ENCODE measurements at places on chromosomes 4 and X. TPM values are rescaled to one million over a fixed set of nuclear protein-coding genes. Genes with fewer than 3 reads are reported as not detected.

- no peak overlapping the region for H3K4me3 ChIP-seq
- H3K27me3 ChIP-seq, result peaks cover 11% of the 10 kb centered on the region
- H3K4me1 ChIP-seq, result no peaks in the 10 kb centered on the region
- no peaks in the 10 kb centered on the region for H3K36me3 ChIP-seq
- DNase-seq, result no peak
Measured at GRCh38 chr4:116328261-116328860, 757.0 kb downstream of the TRAM1L1 start.

- no peaks in the 10 kb centered on the region for H3K27me3 ChIP-seq
- no peak for DNase-seq
- no peaks in the 10 kb centered on the region for H3K4me1 ChIP-seq
- H3K36me3 ChIP-seq, result no peaks in the 10 kb centered on the region
- H3K4me3 ChIP-seq, result no peak overlapping the region
Measured at GRCh38 chrX:47808904-47809788, 27.6 kb upstream of the ZNF81 start.

- H3K4me3 ChIP-seq, result no peak overlapping the region
- no peak for DNase-seq
- no peaks in the 10 kb centered on the region for H3K27me3 ChIP-seq
- H3K4me1 ChIP-seq, result no peaks in the 10 kb centered on the region
- H3K36me3 ChIP-seq, result peaks cover 36% of the 10 kb centered on the region
- H3K27ac ChIP-seq, result peak overlapping the region; percentile 24
Measured at GRCh38 chr4:139331185-139331584, 28.9 kb upstream of the NDUFC1 start.

- no peak overlapping the region for H3K27ac ChIP-seq
- DNase-seq, result no peak
- H3K27me3 ChIP-seq, result no peaks in the 10 kb centered on the region
- peaks cover 16% of the 10 kb centered on the region for H3K4me1 ChIP-seq
Measured at GRCh38 chr4:168724686-168725411, 228.0 kb downstream of the PALLD start.

DNA sequence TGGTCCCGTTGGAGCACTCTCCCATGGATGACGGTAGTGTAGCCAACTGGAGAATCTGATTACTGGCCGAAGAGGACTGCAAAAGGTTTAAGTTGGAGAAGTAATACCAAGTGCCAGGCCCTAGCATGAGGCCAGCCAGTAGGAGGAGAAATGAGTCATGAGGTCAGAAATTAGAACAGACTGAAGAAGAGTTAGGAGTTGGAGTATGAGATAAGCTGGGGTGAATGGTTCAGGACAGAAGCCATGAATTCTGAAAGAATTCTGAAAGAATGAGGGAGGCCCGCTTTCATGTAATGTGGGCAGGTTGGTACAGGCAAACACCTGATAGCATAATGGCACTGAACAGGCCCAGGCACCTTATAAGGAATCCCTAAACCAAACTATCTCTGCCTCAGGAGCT is 18.4 kb upstream of the STK26 start:
- peaks cover 6% of the 10 kb centered on the region for H3K4me1 ChIP-seq
- H3K36me3 ChIP-seq, result no peaks in the 10 kb centered on the region
- peak; percentile 25 for DNase-seq

- DNase-seq, result no peak
- H3K4me3 ChIP-seq, result no peak within 1 kb of the TSS
- H3K36me3 ChIP-seq, result peaks cover 4% of the 10 kb centered on the region
- no peaks in the 10 kb centered on the region for H3K4me1 ChIP-seq
Measured at GRCh38 chr4:5893004-5893580, at the start of gene CRMP1. CRMP1 (minus strand) TSS chr4:5893086; CDS start chr4:5892969, 117 bp downstream.

DNA sequence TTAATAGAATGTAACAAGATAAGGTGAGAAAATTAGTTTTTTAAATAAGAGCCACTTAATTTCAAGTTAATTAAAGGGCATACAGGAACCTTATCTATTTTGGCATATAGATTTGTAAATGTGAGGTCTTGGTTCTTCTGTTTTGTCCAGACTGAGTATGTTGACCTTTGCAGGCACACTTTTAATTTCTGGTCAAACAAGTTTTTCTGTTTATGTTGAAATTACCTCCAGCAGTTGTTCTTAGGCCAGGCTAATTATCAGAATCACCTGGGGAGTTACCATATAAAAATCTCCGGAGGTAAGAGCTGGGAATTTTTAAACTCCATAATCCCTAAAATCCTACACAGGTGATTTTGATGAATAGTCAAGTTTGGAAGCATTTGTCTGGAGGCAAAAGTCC is 227.4 kb upstream of the ANKRD50 start:
- no peak overlapping the region for H3K4me3 ChIP-seq
- H3K27ac ChIP-seq, result peak overlapping the region; percentile 90
- no peaks in the 10 kb centered on the region for H3K36me3 ChIP-seq
- no peak for DNase-seq
- H3K27me3 ChIP-seq, result no peaks in the 10 kb centered on the region

- H3K27ac ChIP-seq, result no peak overlapping the region
- H3K36me3 ChIP-seq, result no peaks in the 10 kb centered on the region
- no peak for DNase-seq
- H3K4me3 ChIP-seq, result no peak overlapping the region
Measured at GRCh38 chr4:26830701-26831100, 29.9 kb upstream of the STIM2 start.

DNA sequence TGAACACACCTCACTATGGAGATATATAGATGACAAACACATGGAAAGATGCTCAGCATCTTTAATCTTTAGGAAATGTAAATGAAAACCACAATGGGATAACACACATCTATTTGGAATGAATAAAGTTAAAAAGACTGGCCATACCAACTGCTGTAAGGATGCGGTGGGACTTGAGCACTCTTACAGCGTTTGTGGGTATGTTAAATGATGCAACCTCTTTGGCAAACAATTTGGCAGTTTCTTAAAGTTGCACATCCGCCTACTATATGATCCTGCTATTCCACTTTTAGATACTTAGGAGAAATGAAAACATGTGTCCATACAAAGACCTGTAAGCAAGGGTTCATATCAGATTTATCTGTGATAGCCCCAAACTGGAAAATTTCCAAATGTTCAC is 50.7 kb downstream of the MRPL1 start:
- DNase-seq, result peak; percentile 7
- H3K27ac ChIP-seq, result no peak overlapping the region
- H3K4me3 ChIP-seq, result no peak overlapping the region
- no peaks in the 10 kb centered on the region for H3K27me3 ChIP-seq
- peaks cover 7% of the 10 kb centered on the region for H3K4me1 ChIP-seq
- H3K36me3 ChIP-seq, result peaks cover 21% of the 10 kb centered on the region

- H3K4me1 ChIP-seq, result no peaks in the 10 kb centered on the region
- H3K27ac ChIP-seq, result no peak overlapping the region
- no peaks in the 10 kb centered on the region for H3K36me3 ChIP-seq
- H3K4me3 ChIP-seq, result no peak overlapping the region
- DNase-seq, result no peak
Measured at GRCh38 chr4:93996895-93997294, 168.3 kb downstream of the ATOH1 start.

DNA sequence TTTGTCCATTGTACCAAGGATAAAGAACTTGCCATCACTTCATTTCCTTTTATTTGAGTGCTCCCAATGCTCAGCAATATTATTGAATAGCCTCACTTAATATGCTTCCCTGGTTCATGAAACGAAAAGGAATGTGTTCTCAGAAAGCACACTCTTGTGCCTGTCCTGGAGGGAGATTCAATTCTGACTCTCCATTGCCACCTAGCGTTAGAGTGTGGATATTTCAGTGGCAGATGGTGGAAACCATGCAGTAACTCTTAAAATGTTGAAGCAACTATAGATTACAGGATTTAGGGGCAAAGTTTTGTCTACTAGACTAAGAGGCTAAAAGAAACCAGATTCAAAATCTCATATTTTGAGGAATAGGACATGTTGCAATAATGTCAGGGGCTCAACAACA is 36.0 kb downstream of the GAB3 start:
- peaks cover 42% of the 10 kb centered on the region for H3K4me1 ChIP-seq
- H3K36me3 ChIP-seq, result peaks cover 5% of the 10 kb centered on the region
- H3K4me3 ChIP-seq, result no peak overlapping the region
- H3K27ac ChIP-seq, result no peak overlapping the region
- peak; percentile 80 for DNase-seq
- H3K27me3 ChIP-seq, result no peaks in the 10 kb centered on the region

DNA sequence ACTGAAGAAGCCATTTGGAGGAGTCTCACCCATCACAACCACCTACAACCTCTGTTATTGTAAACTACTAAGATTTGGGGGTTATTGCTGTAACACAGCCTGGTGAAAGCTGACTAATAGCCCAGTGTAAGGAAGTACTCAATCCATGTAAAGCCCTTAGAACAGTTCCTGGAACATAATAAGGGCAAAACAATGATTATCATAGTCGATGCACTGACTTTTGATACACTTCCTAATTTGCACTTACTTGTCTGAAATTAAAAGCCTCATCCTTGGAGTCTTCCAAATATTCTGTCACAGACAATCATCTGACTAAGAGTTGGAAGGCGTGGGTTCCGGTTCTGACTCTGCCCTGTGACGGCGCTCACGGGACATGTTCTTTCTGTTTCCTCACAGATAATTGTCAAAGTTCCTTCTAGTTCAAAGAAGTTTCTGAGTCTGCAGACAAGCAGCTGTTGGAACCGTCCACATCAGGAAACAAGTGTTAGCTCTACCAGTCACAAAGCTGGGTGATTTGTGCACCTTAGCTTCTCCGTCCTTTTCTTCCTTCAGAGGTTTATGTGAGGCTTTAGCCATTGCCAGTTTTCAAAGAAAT is 33.4 kb upstream of the RASGEF1B start:
- no peak overlapping the region for H3K4me3 ChIP-seq
- H3K27me3 ChIP-seq, result no peaks in the 10 kb centered on the region
- no peaks in the 10 kb centered on the region for H3K4me1 ChIP-seq
- DNase-seq, result no peak

GRCh38 chr4:159455675-159456237 is 352.9 kb downstream of the RAPGEF2 start:
- H3K27me3 ChIP-seq, result no peaks in the 10 kb centered on the region
- peak; percentile 68 for DNase-seq
- no peak overlapping the region for H3K27ac ChIP-seq
- H3K36me3 ChIP-seq, result no peaks in the 10 kb centered on the region

- H3K36me3 ChIP-seq, result no peaks in the 10 kb centered on the region
- H3K27ac ChIP-seq, result no peak overlapping the region
- H3K4me1 ChIP-seq, result no peaks in the 10 kb centered on the region
- H3K4me3 ChIP-seq, result no peak overlapping the region
Measured at GRCh38 chrX:12685541-12685940, 105.7 kb upstream of the PRPS2 start.

DNA sequence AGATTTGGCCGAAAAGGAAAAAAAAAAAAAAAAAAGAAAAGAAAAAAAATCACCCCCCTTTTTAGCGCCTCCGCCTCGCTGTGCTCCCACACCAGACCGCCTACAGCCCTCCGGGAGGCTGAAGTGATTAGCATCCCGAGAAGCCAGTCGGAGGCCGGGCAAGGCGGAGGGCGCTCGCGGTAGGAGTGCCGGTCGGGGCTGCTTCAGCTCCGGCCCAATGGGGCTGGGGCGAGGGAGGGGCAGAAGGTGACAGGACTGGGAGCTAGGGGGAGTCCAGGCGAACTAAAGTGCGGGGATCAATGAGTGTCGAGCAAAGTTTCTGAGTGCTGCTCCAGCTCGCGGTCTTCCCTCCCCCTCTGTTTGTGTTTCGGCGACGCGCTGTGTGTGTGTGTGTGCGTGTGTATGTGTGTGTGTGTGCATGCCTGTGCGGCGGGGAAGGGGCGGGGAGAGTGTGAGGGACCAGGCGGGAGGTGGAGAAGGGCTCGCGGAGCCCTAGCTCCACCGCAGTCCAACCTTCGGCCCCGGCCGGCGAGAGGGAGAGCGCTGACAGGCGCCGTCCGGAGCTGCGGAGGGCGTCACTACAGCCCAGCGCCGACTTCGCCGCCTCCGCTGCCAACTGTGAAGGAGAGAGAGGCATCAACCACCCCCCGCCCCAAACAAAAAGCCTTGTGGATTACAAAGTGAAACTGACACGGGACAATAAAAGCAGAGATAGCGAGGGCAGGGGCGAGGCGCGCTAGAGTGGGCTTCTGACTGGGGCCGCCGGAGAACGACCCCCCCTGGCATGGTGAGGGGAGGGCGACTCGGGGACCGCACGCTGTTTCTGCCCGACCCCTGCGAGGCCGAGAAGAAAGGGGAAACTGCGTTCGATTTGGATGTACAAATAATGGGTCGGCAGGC is at the start of gene FAT4:
TSS of gene FAT4 (plus strand) at position 280 of the 900 bp plus-strand sequence. CDS start 1,457 bp downstream, outside the sequence.
- no peaks in the 10 kb centered on the region for H3K36me3 ChIP-seq
- H3K4me1 ChIP-seq, result peaks cover 18% of the 10 kb centered on the region
- DNase-seq, result peak; percentile 95
- peak within 1 kb of the TSS; percentile 99 for H3K4me3 ChIP-seq

GRCh38 chr4:1772853-1773538 is 20.1 kb upstream of the FGFR3 start:
- H3K27me3 ChIP-seq, result no peaks in the 10 kb centered on the region
- no peak for DNase-seq

DNA sequence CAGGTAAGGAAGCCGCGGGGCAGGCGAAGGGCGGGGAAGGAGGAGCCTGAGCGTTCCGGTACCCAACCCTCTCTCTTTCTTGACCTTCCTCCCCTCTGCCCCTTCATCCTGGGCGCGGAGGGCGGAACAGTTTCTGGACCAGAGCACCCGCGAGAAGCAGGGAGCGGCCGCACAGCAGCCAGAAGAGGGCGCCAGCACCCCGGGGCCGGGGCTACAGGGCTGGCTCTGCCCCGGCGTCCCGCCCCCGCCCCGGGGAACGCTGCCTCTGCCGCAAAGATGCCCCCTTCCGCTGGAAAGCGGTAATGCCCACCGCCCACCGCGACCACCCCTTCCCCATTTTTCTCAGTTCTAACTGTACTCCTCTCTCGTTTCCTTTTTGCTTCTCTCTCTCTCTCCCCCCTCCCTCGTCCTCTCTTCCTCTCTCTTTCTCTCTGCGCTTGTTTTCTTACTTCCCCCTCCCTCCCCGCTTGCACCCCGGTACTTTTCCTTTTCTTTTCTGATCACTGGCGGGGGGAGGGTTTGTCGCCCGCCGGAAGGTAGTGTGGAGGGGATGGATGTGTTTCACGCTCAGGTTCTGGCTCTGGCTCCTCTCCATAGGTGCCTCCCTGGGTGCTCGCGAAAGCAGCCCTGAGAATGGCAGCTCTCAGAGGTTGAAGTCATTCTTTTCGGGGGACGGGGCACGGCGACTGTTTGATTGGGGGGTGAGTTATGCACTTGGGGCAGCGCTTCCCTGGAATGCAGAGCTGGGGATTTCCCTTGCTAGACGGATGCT is 13.1 kb upstream of the PRDM8 start:
- peak overlapping the region; percentile 92 for H3K4me3 ChIP-seq
- no peaks in the 10 kb centered on the region for H3K36me3 ChIP-seq
- no peaks in the 10 kb centered on the region for H3K27me3 ChIP-seq

- no peaks in the 10 kb centered on the region for H3K36me3 ChIP-seq
- no peak for DNase-seq
- H3K4me1 ChIP-seq, result no peaks in the 10 kb centered on the region
- H3K4me3 ChIP-seq, result no peak overlapping the region
Measured at GRCh38 chr4:90792696-90793095, 665.5 kb downstream of the CCSER1 start.

- no peak overlapping the region for H3K27ac ChIP-seq
- no peaks in the 10 kb centered on the region for H3K36me3 ChIP-seq
- H3K27me3 ChIP-seq, result peaks cover 81% of the 10 kb centered on the region
- no peaks in the 10 kb centered on the region for H3K4me1 ChIP-seq
- no peak for DNase-seq
Measured at GRCh38 chrX:115988825-115989224, 181.7 kb upstream of the AGTR2 start.

The GAGE12F gene
- not detected for total RNA-seq

The CORIN gene
- 1.0 TPM for total RNA-seq

The DCAF8L1 gene
- total RNA-seq, result not detected

The PDZD4 gene
- total RNA-seq, result 0.29 TPM

The SYAP1 gene
- 37.0 TPM for total RNA-seq

The ANTXR2 gene
- 45.1 TPM for total RNA-seq

The RAB39B gene
- total RNA-seq, result 6.0 TPM

The XPNPEP2 gene
- total RNA-seq, result not detected

The MSX1 gene
- 3.6 TPM for total RNA-seq

The AVPR2 gene
- total RNA-seq, result not detected

The CTAG2 gene
- total RNA-seq, result not detected

The TMEM165 gene
- total RNA-seq, result 119 TPM

Measured in MCF 10A (cell line).